ENCODE measurements at places on chromosomes 3 and 15.
A peak's percentile ranks its signal among the peaks of the same experiment; 100 is the strongest.

GRCh38 chr15:64048781-64049460 is 2.6 kb upstream of the DAPK2 start:
- no peak for DNase-seq

DNA sequence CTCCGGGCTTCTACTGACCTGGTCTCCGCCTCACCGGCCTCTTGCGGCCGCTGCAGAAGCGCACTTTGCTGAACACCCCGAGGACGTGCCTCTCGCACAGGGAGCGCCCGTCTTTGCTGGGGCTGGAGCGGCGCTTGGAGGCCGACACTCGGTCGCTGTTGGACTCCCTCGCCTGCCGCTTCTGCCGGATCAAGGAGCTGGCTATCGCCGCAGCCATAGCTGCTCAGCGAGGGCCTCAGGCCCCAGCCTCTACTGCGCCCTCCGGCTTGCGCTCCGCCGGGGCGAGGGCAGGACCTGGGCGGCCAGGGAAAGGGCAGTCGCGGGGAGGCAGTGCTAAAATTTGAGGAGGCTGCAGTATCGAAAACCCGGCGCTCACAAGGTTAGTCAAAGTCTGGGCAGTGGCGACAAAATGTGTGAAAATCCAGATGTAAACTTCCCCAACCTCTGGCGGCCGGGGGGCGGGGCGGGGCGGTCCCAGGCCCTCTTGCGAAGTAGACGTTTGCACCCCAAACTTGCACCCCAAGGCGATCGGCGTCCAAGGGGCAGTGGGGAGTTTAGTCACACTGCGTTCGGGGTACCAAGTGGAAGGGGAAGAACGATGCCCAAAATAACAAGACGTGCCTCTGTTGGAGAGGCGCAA is 319.2 kb downstream of the FGF12 start:
- no peak for DNase-seq

GRCh38 chr15:63923993-63924950 is 90.5 kb upstream of the HERC1 start:
- DNase-seq: no peak

DNA sequence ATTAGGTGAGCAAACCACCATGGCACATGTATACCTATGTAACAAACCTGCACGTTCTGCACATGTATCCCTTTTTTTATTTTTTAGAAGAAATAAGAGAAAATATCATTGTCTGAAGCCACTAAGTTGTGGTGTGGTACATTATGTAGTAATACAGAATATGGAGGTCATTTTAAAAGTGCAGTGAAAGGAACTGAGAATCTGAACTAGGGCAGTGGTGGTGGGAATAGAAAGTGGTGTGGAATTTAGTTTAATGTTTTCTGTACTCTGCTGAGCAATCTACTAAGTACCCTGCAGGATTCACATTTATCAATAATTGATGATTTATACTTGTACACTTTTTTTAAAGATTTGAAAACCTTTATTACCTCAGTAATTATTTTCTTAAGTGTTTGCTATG is 283.5 kb downstream of the CHL1 start:
- DNase-seq: no peak

DNA sequence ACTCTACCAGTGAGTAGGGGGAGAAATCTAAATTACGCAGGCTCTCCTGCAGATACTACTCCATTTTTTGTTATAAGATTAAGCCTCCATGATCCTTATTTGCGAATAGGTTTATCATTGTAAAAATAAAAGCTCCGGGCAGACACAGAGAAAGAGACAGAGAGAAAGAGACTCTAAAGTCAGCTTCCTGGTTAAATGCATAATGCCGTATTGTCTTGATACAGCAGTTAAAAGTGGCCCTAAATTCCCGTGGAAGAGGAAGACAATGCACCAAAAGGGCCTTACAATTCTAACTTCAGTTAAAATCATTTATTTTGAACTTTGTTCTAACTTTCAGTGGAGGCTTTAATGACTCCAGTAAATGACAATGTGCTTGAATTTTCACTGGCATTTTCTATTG is 98.3 kb downstream of the SLC9A9 start:
- no peak for DNase-seq

- DNase-seq: no peak
Measured at GRCh38 chr3:85387913-85388505, 429.2 kb downstream of the CADM2 start.

GRCh38 chr15:77577366-77577950 is 55.3 kb downstream of the LINGO1 start:
- no peak for DNase-seq

- no peak for DNase-seq
Measured at GRCh38 chr15:33131552-33132232, 62.8 kb downstream of the FMN1 start.

DNA sequence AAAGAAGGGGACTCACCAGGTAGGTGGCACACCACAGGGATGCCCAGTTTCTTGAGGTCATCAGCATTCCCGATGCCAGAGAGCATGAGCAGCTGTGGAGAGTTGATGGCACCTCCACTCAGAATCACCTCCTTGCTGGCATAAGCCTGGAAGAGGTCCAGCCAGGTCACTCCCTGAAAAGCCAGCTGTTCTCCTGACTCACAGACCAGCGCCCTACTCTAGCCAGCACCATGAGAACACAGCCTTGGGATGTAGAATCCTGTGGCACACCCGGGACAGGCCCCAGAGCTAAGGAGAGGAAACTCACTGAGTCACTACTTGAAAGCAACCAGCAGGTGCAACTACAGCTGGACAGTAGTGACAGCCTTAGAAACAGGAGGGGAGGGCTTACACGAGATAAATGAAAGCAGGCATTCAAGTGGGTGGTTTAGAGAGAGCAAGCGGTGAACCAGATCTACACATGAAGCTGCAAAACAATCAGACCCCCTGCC is 24.5 kb downstream of the CHDH start:
- no peak for DNase-seq

- DNase-seq: no peak
Measured at GRCh38 chr3:186261638-186262037, 100.4 kb downstream of the DGKG start.

GRCh38 chr15:94234300-94234699 is 2.9 kb downstream of the MCTP2 start:
- DNase-seq: peak; percentile 57

GRCh38 chr3:151166161-151166560 is 36.9 kb downstream of the GPR171 start:
- no peak for DNase-seq

DNA sequence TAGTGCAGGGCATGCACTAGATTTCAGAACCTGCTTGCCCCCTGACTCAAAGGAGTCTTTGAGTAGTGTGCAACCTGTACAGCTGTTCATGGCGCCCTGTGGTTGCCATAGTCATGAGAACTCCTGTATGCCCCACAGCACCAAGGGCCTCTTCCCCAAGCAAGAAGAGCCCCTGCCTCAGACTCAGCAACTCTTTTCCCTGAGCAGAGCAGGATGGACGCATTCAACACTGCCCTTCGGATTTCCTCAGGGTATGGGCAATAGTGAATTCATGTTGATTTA is 89.7 kb upstream of the KLF13 start:
- no peak for DNase-seq

GRCh38 chr3:11211531-11212298 is 57.4 kb downstream of the HRH1 start:
- no peak for DNase-seq

- no peak for DNase-seq
Measured at GRCh38 chr3:152299249-152299976, 30.7 kb downstream of the MBNL1 start.

DNA sequence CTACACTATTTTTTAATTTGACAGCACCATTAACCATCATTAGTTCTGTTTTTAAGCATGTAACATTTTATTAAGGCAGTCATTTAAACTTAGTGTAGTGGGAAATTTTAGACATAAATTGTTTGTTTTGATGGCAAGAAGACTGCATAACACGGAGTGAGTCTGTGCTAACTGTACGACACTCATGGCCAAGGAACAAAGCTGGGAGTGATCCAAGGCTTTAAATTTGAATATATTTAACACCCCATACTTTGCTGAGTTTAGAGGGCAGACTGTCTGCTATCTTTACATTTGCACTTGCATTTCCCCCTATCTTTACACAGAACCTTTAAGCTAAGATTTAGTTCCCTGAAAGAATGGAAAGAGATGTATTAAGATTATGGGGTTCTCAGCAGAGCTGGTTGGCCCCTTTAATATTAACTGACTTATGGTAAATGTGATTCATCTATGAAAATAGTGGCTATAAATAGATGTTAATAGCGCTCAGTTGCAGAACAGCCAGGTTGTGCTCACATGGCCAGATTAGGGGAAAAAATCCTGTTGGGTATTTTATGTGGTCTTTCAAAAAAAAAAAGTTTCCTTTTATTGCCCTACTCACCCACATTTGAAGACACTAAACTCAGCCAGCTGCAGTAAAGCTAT is 120.7 kb downstream of the CMSS1 start:
- DNase-seq: no peak

DNA sequence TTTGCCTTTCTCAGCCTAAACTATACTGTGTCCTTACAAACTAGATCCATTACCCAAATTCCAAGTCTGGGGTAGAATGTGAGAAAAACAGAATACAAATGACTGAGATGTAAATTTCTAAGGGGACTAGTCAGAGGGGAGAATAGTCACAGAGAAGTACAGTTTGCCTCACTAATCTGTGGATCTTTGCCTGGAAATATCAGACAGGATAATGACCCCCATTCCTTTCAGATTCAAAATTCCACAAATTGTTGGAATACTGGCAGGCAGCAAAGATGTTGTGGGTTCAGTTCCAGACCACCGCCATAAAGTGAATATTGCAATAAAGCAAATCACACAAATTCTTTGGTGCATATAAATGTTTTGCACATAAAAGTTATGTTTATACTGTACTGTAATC is 762.8 kb upstream of the NR2F2 start:
- no peak for DNase-seq

GRCh38 chr15:87522997-87523396 is 733.5 kb downstream of the NTRK3 start:
- DNase-seq: no peak

- no peak for DNase-seq
Measured at GRCh38 chr3:15477951-15478639, 43.4 kb downstream of the COLQ start.

GRCh38 chr3:180351601-180352000 is 250.4 kb upstream of the TTC14 start:
- DNase-seq: no peak

- DNase-seq: no peak
Measured at GRCh38 chr3:128922804-128923459, 43.5 kb downstream of the ACAD9 start.

DNA sequence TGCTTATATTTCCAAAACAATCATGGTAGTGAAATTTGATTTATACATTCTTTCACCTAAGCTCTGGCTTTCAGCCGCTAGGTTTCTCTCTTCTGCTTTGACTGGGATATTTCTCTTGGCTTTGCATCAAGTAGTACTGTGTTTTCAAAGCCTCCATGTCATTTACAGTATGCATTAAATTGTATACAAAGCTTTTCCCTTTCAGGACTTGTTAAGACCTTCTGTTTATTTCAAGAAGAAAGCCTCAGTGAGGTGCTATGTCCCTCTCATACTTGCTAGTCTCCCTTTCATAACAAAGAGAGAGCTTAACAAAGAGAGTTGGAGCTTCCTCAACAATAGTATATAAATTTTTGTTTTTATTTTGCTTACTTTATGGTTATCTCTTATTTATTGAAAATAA is 84.2 kb upstream of the SLC25A26 start:
- DNase-seq: no peak

DNA sequence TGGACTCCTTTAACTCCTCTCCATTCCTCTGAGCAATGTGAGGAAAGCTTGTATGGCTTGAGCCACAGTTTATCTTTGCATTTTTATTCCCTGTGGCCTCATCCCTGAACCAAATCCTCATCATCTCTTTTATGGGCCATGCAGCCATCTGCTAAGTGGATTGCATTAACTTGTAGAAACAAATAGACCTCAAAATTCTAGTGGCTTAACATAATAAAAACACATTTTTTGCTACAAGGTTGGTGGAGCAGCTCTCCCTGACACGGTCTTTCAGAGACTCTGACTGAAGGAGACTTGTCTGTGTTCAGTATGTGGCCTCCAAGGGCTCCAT is 135.3 kb downstream of the RPL22L1 start:
- DNase-seq: no peak

- DNase-seq: no peak
Measured at GRCh38 chr15:68646696-68647095, 67.9 kb downstream of the CORO2B start.

DNA sequence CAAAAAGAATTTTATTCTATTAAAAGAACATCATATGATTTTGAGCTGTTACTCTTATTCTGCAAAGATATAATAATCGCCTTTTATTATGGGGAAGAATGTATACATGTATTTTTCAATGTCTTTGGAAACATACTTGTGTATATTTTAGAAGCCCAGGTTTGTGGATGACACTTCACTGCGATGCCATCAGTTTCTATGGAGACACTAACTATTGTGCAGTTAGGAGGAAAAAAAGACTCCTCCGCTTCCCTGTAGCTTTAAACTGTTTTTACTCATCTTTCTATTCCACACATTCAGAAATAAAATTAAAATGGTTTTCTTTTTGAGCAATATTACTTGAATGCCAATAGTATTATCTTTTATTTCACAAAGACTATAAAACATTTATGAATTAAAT is 305.0 kb downstream of the NLGN1 start:
- DNase-seq: no peak

GRCh38 chr15:98085003-98085639 is 124.6 kb downstream of the ARRDC4 start:
- DNase-seq: no peak

DNA sequence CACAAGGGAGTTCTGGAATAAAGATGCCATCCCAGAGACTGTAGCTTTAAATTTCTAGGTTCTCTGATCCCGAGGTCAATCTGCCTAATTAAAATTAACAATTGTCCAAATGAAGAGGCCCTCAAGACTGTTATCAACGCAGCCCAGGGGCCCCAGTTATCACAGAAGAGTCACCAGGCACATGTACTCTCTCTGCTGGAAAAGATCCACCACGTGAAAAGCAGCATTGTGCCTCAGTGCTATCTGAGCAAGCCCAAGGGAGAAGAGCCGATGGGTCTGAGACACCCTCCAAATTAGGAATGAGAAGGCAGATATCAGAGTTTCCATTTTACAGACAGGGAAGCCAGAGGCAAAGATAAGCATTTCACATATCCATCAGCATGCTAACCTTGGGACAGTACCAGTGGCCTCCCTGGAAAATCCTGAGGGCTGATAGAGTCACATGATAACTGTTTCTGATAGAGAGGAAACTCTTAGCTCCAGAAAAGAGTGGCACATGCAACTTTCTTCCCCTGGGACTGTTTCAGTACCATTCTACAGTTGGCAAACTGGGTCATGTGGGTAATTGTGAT is 55.5 kb downstream of the ITGB5 start:
- no peak for DNase-seq

DNA sequence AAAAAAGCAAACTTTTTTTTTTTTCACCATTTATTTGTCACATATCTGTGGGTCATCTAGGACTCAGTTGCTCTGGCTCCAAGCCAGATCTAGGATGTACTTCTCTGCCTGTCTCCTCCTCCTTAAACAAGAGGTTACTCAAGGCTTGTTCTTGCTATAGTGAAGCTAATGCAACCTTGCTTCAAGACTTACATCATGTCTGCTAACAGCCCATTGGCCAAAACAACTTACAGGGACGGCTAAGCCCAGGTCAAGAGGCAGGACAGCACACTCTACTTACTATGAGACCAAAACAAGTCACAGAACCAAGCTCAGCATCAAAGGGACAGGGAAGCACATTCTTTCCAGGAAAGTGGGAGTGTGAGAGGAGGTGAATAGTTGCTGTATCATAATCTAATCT is 123.8 kb upstream of the BNIP2 start:
- no peak for DNase-seq

Measured in omental fat pad (tissue), 4 donors.